ENCODE measurements at places on chromosomes 6 and 20.
A peak's percentile ranks its signal among the peaks of the same experiment; 100 is the strongest.

DNA sequence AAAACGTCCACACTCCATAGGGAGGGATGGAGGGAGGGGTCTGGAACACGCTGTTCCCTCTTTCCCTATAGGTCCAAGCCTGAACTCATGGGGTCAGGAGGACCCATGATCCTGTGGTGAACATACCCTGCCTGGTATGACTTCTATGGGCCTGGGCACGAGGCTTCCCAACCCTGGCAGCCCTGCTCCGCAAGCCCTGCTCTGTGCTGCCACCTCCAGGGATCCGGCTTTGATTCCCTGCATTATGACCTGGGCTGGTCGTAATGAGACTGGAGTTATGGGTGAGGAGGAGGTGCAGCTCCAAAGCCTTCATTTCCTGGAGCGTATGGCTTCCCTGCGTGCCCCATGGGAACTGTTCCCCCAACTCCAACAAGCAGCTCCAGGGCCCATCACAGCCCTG, 54.9 kb downstream of the CDH22 start:
- DNase-seq, result peak; percentile 9

- no peak for DNase-seq
Measured at GRCh38 chr6:45001663-45002062, 326.5 kb upstream of the RUNX2 start.

DNA sequence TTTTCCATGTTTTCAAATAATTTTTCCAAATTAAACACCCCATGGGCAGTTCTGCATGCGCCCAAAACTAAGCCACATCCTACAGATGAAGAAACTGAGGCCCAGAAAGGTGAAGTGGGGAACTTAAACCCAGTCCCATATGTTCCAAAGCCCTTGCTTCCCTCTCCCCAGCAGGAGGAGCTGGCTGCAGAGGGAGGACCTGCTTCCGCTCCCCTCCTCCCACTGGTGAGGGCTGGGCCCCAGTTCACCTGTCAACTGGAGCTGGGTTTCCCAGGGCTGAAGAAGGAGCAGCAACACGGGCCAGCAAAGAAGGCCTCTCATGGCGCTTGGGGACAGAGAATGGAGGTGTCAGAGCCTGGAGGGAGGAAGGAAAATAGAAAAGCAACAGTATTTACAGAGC, 1.4 kb upstream of the RBPJL start:
- no peak for DNase-seq

DNA sequence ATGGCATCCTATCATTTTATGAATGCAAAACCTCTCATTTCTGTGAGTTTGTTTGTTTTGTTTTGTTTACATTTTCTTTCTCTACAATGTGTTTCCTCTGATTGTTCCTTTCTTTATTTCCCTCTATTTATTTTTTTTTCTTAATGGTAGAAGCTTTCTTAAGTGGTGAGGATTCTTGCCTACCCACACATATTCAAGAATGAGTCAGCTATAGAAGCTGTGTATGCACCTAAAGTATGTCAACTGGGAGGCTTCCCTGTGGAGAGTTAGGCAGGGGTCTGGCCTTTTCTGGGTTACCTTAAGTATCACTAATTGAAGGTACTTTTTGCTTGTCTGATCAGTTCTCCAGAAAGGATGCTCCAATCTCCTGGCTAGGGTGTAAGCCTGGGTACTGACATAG, 354.0 kb downstream of the ESR1 start:
- DNase-seq, result no peak

GRCh38 chr6:35059596-35060345, 81.4 kb downstream of the TCP11 start:
- no peak for DNase-seq

DNA sequence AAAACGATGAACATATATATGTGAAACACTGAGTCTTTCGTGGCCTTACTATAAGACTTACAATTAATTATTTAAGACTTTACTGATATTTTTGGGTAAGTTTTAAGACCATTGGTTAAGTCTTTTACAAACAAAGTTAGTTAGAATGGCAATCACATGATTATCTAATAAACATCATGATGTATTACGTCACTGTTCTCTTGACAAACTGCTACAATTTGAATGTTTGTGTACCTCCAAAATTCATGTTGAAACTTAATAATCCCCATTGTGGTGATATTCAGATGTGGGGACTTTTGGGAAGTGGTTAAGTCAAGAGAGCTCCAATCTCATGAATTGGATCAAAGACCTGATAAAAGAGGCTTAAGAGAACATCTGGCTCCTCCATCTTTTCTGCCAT, 25.9 kb upstream of the B3GAT2 start:
- DNase-seq, result no peak

DNA sequence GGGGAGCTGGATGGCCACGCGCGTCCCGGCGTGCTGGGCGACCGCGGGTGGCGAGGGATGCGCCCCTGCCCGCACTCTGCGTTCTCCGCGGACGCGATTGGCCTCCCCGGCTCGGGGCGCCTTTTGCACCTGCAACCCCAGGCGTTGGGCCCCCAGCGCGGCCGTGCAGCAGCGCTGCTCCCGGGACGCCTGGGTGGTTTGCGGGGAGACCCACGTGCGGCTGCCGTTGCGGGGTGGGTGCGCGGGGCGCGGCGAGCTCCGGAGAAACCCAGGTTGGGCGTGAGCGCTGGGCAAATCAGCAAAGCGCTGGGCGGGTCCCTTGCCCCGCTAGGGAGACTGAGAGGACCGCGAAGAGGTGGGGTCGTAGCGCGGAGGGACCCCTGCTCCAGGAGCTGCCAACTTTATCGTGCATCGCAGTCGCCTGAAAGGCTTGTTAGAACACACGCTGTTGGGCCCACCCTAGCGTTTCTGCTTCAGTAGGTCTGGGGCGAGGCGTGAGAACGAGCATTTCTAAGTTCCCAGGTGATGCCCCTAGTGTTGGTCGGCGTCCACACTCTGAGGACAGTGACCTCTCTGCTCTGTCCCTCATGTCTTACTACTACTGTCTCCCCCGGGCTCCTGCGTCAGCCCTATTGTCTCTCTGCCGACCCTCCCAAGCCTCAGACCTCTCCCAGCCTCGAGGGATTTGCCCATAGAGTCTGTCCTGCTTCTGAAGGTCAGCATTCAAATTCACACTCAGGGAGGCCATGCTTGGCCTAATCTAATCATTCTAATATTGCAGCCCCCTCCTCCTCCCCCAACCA, 538 bp upstream of the ZFP64 start:
- DNase-seq, result peak; percentile 70

- DNase-seq, result no peak
Measured at GRCh38 chr20:2133318-2134183, 31.9 kb downstream of the STK35 start.

DNA sequence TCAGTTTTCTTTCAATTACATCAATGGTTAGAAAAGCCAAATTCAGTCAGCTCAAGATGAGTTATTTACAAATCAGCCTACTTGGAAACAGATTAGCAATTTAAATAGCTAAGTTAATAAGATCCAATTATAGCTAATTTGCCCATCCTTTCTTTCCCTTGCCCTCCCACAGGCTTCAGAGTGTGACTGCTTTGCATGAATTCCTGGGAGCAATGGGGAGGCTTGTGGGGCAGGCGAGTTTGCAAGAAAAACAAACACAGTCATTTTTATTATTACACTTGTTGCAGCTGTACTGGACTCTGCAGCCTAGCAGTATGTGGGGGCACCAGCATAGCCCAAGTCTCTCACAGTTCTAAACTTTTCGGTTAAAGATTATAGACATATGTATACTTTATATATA, 219.0 kb downstream of the NKAIN2 start:
- no peak for DNase-seq

GRCh38 chr6:136956590-136957544, 34.8 kb downstream of the SLC35D3 start:
- DNase-seq, result no peak

DNA sequence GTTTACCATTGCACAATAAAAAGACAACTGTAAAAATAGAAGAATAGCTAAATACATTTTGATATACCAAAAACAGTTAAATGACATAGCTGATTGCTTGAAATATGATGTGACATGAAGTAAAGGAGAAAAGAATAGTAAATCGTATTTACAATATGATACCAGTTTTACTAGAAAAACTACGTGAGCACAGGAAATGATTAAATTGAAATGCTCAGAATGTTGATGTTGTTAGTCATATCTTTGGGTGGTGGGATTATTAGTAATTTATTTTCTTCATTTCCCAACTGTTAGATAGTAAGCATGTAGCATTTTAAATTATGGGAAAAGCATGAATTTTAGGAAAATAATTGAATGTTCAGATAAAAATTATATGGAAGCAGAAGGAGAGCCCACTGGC, 268.3 kb upstream of the TAB2 start:
- no peak for DNase-seq

- DNase-seq, result peak; percentile 28
Measured at GRCh38 chr20:37276494-37277252, 12.8 kb upstream of the MANBAL start.

GRCh38 chr6:122718616-122719015, 60.9 kb upstream of the FABP7 start:
- DNase-seq, result no peak

DNA sequence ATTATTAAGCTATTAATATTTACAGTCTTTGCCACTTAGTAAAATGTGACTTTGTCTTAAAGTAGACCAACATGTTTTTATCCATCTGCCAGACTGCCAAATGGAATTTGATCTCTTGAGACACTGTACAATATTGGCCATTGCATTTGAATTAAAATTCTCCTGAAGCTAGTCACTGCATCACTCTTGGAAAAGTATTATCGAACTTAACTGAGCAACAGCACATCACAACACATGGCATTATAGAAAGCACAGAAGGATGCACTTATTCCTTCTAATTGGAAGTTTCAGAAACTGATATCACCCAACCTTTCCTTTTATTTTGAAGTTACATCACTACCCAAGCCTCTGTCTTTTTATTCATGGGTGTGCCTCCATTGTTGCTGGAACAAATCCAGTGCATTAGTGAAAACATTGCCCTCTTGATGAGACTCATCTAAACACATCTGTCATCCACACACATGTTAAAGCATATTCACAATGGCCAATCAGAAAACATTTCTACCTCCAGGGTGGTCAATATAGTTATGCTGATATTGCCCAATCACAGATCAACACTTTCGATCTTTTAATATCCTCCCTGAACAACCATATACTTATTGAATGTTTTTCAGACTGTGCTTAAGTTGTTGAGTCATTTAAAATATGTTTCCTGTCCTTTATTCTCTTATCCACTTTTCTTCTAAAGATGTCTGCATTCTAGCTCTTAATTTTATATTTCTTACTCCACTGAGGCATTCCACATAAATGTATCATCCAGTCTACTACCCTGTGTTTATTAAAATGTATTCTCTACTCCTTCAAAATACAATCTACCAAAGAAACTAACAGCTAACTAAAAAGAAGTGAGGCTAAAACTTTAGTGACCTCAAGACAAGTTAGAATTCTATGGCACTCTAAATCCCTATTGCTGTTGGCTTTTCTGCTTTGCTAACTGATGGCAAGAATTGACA, 535.0 kb downstream of the RFPL4B start:
- DNase-seq, result no peak

- DNase-seq, result no peak
Measured at GRCh38 chr20:63877755-63878470, 12.8 kb downstream of the TPD52L2 start.

DNA sequence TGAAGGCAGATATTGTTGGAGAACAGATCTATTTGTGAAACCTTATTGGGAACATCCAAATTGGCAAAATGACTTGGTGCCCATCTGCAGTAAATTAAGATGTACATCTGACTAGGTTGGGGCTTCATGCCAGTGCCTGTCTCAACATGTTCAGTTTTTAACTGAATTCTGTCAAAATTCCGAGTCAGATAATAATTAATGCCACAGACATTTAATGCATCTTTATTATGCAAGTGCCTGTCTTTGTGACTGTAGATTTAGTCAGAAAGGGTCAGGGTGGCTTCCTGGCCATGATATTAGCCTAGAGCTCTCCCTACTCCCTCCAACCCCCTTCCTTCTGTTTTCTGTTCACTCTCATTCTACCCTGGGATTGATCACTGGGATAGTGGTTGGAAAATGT, 199.3 kb upstream of the FLRT3 start:
- DNase-seq, result no peak

DNA sequence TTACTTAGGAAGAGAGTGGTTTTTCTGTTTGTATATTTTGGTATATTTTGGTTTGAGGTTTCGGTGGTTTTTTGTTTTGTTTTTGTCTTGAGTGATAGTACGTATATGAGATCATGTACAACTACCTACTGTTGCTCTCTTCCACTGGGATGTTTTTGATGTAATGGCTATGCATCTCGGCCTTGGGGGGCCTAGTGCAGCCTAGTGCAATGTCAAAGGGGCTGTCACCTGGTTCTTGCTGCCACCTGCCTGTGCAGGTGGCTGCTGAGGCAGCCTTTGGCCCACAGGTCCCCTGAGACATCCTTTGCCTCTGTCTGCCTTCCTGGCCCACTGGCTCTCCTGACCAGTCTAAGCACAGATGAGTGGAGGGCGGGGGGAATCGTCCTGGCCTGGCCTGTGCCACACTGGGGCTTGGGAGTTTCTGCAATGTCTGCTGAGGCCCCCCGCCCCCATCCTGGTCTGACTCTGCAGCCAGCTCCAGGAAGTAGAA, 546.6 kb downstream of the CD83 start:
- no peak for DNase-seq

DNA sequence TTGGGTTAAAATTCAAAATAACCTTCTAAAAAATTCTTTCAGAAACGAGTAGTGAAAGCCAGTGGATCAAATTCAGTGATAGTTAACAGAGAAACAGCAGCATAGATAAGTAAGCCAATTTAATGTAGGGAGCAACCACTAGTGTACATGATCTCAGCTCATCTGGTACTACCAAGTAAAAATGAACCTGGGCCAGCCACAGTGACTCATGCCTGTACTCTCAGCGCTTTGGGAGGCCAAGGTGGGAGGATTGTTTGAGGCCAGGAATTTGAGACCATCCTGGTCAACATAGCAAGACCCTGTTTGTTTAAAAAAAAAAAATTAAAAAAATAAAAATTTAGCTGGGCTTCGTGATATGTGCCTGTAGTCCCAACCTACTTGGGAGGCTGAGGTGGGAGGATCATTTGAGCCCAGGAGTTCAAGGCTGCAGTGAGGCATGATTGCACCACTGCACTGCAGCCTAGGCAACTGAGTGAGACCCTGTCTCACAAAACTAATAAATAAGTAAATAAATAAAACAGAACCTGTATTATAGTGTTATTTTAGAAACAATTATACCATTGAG, 32.4 kb downstream of the CBFA2T2 start:
- no peak for DNase-seq

GRCh38 chr20:53921443-53921973, 148.9 kb downstream of the BCAS1 start:
- no peak for DNase-seq

DNA sequence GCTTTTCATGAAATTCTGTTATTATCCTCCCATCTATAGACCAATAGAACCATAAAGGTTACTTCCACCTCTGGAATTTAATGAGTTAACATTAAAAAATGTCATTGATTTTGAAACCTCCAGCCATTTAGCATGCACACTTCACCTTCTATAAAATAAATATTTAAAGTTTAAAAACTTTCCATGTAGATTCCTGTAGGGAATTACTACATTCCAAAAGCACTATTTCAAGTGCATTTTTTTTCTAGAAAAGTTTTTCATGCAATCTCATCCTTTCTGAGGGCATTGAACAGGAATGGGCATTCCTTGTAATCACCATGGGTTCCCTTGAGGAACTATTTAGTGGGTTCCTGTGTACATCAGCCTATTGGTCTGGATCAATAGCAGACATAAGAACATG, 253.8 kb upstream of the RIN2 start:
- no peak for DNase-seq

GRCh38 chr6:35428421-35429149, 23.6 kb upstream of the FANCE start:
- no peak for DNase-seq

- no peak for DNase-seq
Measured at GRCh38 chr6:168212362-168212761, 107.2 kb downstream of the DACT2 start.

- DNase-seq, result no peak
Measured at GRCh38 chr20:57193094-57193493, 73.3 kb downstream of the BMP7 start.
